ENCODE measurements at places on chromosomes 2 and 18.

DNA sequence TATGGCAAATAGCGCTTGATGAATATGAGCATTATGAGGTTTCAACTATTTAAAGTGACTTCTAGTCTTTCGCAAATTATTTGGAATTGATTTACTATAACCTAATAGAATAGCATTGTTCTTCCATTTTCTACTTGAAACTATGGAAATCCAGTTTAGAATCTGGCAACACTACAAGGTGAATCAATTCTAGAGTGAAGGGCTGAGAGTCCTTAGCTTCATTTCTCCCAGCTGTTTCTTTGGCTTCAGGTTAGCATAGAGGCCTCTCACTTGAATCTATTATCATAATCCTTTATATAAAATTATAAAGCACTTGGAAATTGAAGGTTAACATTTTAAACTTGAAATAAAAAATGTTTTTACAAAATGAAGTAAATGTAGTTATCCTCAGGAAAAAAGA is 318.8 kb downstream of the CCDC85A start:
- DNase-seq: no peak

- no peak for DNase-seq
Measured at GRCh38 chr18:8413751-8414150, 195.5 kb upstream of the RAB12 start.

DNA sequence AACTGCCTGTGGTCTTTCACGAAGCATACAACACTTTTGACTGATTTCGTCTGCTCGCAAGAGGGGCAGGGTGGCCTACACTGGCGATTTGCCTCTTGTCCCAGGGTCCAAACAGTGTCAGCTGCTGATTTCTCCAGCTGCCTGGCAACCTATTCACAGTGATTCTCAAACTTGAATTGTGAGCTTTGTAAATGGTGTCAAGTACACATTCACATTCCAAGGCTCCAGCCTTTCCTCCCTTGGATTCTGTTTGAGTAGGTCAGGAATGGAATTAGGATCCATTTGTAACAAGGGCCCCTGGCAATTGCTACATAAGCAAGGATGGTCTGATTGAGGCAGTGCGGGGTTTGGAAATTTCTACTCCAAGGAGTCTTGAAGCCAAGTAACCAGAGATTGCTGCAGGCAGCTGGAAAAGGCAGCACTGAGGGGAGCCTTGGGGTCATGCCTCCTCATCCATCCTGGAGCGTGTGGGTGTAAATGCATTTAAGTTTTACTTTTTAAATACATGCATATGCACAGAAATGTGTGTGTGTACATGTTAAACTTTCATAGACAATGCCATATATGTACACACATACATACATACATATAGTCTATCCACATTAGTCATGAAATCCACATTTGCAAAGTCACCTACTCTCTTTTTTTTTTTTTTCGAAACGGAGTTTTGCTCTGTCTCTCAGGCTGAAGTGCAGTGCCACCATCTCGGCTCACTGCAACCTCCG is 86.8 kb upstream of the UXS1 start:
- DNase-seq: no peak

DNA sequence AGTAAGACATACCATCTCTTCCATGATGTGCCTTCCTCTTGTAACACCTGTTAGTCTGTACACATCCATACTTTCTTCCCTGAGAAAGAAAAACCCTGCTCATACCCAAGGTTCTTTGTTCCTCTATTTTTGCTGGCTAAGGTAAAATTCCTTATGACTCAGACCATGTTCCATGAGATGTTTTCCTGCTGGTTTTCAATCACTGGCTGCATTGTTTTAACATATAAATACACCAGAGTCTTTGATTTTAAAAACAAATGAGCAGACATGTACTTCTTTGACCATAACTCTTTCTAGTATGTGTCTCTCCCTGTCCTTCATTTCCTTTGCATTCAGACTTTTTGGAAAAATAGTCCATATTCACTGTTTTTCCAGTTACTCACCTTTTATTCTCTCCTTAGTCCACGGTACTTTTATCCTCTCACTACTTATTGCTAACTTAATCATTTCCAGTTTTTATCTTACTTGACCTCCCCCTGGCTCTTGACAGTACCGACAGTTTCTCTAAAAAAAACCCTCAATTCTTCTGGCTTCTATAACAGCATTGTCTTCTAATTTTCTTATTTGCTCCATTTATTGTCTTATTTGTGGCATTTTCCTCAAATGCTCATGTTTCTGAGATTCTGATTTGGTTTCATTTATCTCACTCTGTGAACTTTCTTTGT is 4.3 kb downstream of the VAPA start:
- no peak for DNase-seq

DNA sequence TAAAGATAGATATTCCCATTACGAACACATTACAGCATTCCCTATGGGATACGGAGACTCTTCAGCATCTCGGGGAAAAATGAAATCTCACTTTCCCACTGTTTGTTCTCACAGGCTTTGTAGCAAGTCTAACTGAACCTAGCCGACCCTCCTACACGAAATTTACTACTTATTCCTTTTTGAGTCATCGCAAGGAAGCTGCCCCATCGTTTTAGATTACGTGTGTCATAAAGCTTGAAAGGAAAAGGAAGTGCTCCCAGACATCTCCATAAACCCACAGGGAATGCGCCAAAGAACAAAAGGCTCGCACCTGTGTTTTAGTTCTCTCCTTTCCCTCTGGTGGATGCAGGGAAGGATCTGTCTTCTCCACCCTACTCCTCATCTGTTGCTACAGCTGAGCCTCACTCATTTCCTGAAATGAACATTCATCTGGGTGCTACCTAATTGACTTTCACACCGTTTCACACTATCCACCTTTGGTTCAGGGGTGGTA is 76.2 kb upstream of the STK39 start:
- no peak for DNase-seq

DNA sequence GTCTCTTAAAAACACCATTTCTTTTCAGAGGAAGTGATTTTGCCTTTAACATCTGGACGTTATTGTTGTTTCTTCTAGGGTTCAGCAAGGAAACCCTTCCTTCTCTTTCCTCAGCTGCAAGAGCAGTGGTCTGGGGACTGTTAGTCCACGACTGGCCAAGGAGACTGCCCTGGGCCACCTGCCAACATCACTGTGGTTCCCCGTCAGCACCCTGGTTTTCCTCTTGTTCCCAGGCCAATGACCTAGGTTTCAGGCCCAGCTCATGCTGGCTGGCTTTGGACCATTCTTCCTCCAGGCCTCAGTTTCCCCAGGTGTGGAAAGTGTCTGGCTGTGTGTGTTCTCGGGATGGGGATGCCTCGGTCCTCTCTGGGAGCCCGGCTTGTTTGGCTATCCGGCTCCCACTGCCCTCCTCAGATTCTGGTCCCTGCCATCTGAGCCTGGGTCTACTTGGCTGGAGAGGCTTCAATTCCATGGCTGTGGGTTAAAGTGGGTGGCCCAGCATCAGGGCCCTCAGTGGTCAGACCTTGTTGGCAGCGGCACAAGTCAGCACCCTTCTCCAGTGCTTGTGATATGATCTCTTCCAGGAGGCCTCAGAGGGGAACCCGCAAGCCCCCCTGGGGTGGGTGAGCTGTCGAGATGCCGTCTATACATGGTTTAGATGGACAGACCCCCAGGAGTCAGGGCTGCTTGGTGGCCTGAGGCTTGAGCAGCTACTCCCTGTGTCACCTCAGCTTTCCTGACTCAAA is 234.3 kb upstream of the HS6ST1 start:
- no peak for DNase-seq

DNA sequence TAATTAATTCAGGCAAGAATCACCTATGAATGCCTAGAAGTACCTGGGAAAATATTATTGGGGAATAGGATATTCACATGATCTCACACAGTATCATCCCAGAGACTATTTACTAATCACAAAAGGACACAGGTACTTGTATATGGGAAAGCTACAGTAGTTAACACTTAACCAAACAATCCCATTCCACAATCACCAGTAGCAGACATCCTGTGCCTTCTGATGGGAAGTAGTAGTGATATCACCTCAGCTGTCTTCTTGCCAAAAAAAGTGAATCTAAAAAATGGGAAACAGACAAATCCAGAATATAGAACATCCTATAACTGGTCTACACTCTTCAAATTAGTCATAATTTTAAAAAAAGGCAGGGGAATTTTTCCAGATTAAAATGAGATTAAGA is 75.6 kb upstream of the CCDC150 start:
- no peak for DNase-seq

DNA sequence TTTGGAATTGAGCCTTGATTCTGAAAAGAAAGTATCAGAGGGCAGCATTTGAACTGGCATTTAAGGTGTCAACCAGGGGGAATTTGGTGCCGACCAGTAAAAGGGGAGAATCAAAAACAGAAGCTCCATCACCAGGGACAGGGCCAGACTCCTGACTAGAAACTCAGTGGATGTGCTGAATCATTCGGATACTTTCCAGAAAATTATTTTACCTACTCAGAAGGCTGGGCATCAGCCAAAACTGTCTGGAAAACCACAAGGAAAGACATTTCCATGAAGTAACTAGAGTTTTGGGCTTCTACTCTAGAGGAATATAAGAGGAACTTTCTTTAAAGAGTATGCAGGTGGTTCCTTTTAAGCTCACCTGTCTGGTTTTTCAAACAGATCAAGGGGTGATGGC is 756.6 kb downstream of the RNF144A start:
- no peak for DNase-seq

DNA sequence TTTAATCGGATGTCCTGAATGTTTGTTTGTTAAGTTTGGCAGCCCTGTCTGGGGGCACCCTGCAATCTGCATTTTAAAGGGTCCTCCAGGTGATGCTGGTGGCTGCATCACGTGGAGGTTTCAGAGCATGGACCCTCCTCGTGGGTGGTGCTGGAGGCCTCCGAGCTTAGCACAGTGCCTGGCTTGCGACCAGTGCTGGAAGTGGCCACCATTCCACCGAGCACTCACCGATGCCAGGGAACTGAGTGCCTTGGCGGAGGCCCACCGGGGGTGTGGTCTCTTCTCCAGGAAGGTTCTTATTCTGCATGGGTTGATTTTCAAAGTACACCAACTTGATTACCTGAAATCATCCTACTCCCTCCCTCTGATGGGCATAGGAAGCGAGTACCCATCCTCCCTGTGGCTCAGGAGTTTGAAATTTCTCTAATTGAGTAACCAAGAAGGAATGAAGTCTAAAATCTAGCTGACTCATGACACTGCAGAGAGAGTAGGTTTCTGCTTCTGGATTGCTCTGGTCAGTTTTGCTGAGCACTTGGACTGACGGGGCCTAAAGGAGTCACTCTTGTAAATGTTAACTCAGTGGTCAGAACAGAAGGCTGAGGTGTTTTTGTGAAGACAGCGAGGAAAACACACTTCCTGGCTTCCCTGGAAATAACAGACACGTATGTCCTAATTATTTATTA is 58.1 kb upstream of the SLC66A3 start:
- no peak for DNase-seq

- no peak for DNase-seq
Measured at GRCh38 chr2:199535445-199536177, 77.9 kb upstream of the SATB2 start.

DNA sequence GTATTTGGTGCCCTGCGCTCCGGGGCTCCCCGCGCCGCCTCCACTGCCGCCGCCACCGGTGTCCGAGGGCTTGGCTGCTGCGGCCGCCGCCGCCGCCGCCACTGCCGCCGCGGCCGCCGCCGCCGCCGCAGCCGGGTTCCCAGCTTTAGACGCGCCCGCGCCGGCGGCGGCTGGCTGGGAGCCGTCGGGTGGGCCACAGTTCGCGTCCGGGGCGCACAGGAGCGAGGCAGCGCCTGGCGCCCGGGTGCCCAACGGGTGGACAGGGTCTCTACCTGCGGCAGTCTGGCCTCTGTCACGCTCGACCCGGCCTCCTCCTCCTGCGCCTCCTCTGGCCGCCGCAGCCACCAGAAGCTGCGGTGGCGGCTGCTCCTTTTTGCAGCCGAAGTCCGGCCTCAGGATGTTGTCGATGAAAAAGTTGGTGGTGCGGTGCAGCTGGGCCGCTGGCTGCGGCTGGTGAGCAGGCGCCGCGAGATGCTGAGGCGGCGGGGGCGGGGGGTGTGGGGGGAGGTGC is 951 bp downstream of the EN1 start:
- no peak for DNase-seq
